ENCODE measurements at places on chromosomes 1 and 21.

DNA sequence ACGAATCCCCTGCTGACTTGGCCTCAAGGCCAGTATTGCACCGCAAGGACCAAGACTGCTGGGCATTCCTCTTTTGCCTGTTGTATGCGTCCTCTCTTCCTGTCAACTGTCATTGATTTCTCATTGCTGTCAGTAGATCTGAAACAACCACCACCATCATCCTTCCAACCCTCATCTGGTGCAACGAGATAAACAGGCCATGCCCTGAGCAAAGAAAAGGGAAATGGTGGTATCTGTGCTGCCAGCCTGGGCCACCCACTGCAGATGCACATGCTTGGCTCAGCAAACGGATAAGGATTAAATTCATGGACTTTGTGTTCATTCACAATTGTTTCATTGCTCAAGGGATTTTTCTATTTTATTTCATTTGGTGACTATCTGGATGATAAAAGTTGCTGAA is 13.6 kb downstream of the OXCT2 start:
- no peak for DNase-seq

GRCh38 chr1:47572731-47573430 is 135.0 kb downstream of the FOXD2 start:
- peak; percentile 76 for DNase-seq

DNA sequence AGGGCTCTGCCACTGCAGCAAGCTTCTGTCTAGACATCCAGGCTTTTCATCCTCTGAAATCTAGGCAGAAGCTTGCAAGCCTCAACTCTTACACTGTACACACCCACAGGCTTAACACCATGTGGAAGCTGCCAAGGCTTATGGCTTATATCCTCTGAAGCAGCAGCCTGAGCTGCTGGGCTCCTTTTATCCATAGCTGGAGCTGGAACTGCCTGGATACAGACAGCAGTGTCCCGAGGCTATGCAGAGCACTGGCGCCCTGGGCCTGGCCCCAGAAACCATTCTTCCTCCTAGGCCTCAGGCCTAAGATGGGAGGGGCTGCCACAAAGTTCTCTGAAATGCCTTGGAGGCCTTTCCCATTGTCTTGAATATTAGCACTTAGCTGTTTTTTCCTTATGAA is 19.3 kb upstream of the POGK start:
- no peak for DNase-seq

DNA sequence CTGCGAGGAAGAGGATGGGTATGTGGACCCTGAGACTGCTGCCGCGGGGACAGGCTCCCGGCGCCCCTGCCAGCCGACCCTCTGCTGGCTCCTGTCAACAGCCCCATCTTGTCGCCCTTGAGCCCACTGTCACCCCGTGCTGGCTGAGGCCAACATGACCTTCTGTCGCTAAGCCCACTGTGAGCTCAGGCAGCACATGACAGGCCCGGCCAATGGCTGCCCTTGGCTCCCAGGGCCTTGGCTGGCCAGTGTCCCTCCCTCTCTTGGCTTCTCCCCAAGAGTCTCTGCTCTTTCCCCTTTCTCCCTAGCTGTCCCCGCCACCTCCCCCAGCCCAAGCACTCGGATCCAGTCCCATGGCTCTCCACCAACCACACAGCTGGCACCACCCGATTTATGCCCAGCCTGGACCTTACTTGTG is 3.5 kb downstream of the PEX10 start:
- DNase-seq = no peak

DNA sequence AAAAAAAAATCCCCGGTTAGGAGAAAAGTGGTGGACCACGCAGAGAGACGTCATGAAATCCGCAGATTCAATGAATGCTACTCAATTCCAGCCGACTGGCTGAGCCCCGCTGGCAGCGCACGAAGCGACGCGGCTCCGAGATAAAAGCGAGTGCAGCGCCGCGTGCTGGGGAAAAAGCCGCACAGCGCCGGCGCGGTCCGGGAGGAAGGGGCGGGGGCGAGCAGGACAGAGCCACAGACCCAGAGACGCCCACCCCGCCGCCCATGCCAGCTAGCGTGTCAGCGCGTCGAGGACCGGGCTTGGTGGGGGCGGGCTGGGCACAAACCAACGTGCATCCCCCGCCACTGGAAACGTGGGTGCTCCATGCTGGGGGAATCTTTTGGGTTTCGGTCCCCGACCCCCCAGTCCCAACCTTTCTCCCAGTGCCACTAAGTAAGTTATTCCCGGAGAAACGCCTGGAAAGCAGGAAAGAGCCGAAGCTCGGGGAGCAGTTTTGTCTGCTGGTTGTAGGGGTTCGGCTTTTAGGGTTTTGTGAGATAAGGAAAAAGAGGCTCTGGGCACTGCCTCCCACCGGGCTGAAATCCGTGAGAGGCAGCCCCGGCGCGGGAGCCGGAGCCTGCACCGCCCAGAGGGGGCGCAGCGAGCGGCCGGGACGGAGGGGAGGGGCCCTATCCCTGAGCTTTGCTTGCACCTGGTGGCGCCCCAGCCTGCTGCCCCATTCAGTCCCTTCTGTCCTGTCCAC is at the start of gene KCNJ6:
Gene KCNJ6, minus strand, starts transcription at position 148 of the 742 bp plus-strand sequence. CDS start 75,775 bp downstream, outside the sequence.
- peak; percentile 89 for DNase-seq

DNA sequence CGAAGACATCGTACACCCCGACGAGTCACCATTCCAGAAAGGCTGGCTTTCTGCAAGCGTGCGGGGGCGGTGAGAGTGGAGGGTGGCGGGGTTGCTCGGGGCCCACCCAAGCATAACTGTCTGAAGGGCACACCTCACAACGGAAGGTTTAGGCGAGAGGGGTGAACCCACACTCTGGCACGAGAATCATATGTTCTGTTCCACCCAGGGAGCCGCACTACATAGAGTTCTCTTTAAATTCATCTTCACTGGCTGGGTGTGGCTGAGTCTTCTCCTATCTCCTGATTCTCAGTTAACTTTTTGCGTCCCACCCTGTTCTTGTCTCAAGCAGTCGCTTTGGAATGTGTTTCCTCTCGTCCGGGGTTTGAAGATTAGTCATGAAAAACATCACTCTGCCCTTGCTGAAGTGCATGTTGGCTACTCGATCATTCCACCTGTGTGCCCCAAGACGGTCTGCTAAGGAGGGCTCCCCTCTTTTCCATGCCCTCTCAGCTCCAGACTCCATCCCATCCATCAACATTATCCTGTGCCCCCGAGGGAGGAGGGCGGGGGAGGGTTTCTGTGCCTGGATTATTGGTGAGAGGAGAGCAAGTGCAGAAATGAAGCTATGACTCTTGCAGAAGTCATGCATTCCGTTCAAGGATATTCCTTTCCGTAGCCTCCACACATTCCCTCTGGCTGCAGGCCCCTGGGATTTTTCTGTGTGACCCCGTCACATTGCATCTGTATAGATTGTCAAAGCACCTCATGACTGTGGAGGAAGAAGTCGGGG is 53.5 kb upstream of the CD34 start:
- no peak for DNase-seq

DNA sequence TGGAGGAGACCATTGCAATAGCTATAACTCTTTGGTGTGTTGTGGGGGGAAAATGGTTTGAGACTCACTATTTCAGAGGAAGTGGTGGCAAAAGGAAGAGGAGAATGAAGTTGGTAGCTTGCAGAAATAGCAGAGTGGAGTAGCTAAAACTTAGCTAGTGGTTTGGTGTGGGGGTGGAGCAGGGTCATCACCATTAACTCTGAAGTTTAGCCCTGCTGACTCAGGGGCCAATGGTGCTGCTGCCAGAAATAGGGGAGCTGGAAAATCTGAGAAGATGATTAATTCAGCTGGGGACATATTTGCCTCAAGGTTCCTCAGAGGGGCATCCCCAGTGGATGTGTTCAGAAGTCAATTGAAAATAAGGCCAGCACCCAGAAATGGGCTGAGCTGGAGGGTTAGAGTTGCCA is 65.4 kb downstream of the RUNX1 start:
- DNase-seq = no peak

GRCh38 chr1:233603478-233603877 is 10.4 kb upstream of the KCNK1 start:
- no peak for DNase-seq

DNA sequence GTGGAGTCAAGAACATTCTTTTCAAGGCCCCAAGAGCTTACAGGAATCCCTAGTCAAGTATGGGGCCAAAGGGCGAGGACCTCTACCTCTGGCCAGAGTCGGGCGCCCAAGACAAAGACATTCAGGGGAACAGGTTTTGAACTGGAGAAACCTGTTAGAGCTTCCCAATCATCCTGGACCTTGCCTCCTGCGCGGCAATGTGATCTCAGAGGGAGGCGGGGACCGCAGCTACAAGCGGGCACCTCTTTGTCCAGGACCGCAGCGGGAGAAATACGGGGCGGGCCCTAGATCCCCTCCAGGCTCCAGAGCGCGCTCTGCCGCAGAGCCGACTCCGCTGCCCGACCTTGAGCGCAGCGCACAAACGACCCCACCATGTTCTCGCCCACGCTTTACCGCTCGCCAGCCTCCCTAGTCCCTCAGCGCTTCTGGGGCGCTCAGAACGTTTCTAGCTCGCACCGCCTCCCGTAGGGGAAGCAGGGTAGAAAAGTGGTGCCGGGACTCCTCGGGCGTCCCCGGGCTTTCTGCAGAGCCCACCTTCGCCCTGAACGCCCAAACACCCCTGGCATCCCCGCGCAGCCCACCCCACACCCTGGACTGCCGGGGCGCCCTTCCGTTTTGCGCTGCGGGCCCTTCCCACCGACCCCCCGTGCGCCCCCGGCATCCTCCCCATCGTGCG is 28.1 kb downstream of the RABIF start:
- peak; percentile 77 for DNase-seq

GRCh38 chr1:166972826-166973225 is 2.5 kb downstream of the ILDR2 start:
- DNase-seq = no peak

DNA sequence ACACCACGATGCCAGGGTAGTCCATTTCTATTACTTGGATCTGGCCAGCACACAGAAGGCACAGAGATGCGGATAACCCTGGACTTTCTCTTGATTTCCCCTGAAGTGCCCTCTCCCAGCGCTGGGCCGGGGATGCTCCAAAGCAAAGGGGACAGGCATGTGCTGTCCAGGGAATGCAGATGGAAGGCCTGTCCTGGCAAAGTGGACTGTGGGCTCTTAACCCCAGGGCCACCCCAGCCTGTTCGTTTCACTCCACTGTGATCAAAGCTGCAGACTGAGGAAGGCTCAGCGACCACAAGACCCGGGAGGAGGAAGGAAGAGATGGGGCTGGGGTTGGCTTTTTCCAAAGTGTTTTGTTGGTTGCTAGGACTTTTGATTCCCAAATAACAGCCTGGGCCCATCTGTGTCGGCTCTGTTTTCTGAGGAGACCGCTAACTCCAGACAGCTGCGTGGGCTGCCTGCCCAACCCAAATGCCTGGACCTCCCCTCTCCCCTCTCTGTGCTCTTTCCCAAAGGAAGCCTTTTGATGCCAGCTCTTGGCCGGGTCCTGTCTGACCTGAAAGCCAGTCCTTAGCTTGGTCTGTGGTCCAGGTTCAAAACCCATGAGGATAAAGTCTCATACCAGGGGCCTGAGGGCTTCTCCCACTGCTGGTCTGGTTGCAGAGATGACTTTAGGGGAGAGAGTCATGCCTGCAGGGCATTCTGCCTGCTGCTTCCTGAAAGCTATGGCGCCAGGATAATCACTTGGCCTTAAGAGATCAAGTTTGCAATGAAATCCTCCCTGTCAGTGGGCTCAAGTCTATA is 119.6 kb upstream of the CD34 start:
- DNase-seq = no peak

- no peak for DNase-seq
Measured at GRCh38 chr1:31575369-31576140, 760 bp upstream of the TINAGL1 start.

- DNase-seq = no peak
Measured at GRCh38 chr1:112099979-112100378, 110.5 kb upstream of the KCND3 start.

DNA sequence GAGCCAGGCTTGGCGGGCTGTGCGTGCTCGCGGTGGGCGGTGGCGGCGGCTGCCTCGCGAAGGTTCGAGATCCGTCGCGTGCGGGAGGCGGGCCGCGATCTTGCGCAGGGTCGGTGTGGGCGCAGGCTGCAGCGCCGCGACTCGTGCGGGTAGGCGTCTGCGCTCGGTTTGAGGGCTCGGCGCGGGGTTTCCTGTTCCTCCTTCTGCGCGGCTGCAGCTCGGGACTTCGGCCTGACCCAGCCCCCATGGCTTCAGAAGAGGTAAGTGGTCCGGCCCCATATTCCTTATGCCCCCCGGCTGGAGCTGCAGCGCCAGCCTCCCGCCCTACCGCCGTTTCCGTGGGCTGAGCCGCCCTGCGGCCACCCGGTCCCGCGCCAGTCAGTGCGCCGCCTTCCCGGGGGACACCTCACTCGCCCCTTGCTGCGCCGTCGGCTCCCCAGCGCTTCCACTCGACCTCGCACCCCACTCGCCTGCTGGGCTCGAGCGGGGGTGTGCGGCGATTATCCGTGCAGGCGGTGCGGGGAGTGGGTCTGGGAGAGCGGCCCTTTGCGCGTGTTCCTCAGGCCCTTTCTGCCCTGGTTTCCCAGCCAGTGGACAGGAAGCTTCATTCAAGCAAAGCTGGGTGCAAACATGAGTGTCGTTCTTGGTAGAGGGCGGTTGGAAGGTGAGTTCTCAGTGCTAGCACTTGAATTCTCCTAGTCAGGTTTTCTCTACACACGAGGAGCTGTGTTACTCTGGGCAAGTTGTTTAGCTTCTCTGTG is at the start of gene CACYBP:
Gene CACYBP, plus strand, starts transcription at position 12 of the 761 bp plus-strand sequence. Its CDS starts 234 bp downstream, at position 246.
- peak; percentile 11 for DNase-seq

DNA sequence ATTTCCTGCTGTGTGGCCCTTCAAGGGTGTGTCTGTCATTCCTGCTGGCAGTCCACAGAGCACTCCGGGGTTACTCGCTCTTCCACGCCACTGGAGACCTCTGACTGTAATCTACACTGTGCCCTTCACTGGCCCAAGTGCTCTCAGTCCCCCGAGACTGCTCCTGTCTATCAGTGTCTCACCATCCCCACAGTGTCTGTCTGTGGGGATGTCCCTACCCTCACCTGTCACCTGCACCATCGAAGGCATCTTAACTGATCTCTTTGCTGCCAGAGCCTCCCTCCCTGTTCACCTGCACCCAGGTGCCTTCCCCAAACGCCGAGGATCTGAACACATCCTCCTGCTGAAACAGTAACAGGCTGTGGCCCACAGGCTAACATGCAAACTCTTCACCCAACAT is 136.7 kb downstream of the MATN1 start:
- DNase-seq = no peak

DNA sequence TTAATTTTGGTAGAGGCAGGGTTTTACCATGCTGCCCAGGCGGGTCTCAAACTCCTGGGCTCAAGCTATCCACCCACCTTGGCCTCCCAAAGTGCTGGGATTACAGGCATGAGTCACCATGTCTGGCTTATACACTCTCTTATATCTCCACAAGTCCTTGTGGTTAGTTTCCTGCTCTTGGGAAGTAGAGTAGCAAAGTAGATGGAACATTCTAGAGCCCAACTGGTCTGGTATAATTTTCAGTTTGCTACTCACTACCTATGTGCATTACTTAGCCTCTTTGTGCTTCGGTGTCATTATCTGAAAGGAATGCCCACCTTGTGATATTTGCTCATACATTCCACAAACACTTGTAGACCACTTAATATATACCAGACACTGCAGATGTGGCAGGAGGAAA is 96.6 kb upstream of the IPO9 start:
- DNase-seq = no peak

- DNase-seq = no peak
Measured at GRCh38 chr1:148010527-148010926, 82.3 kb downstream of the GPR89B start.

DNA sequence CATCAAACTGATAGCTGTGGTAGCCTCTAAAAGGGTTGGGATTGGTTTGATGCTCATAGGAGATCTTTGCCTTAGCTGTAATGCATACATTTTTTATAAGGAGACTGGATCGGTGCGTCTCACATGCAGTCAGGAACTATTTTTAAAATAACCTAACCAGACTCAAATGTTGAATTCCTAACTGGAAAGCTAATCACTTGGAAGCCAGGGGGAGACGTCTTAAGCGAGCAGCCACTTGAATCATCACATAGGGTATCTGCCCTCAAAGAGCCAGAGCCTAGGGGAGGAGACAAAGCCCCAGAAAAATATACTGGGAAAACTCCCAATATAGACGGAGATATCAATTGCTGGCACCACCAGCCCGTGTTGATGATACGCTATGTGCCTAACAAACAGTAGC is 61.7 kb upstream of the PUM1 start:
- DNase-seq = no peak
